Activated naive CD8-positive, alpha-beta T cell treated with anti-CD3 and anti-CD28 coated beads, Interleukin-2, amount 10 ng/mL, durations not matched to agents 7 days and 5 days (primary cell): ENCODE measurements at places on chromosomes 7 and 10. TPM values are rescaled to one million over a fixed set of nuclear protein-coding genes. Genes with fewer than 3 reads are reported as not detected.

DNA sequence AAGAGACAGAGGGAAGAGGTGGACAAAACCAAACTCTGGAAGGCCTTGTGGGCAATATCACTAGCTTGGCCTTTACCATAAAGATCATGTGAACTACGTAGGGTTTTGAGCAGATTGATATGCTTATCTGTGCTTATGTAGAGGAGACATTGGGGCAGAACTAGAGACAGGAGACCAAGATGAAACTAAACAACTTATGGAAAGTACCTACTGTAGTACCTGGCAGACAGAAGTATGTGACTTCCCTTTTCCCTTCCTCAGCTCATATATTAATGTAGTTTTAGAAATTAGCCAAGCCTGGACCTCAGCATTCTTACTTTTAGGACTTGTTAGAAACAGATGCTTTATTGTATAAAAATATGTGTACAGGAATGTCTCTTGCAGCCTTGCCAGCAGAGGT lies 14.0 kb upstream of the IL6 start:
- DNase-seq = no peak
- peaks cover 38% of the 10 kb centered on the region for H3K27me3 ChIP-seq
- peaks cover 3% of the 10 kb centered on the region for H3K4me1 ChIP-seq
- H3K27ac ChIP-seq = peak overlapping the region; percentile 28
- no peak overlapping the region for H3K4me3 ChIP-seq

- H3K4me1 ChIP-seq = peaks cover 3% of the 10 kb centered on the region
- no peak overlapping the region for H3K4me3 ChIP-seq
- DNase-seq = no peak
Observed at GRCh38 chr10:86815035-86815617, 58.7 kb downstream of the BMPR1A start.

DNA sequence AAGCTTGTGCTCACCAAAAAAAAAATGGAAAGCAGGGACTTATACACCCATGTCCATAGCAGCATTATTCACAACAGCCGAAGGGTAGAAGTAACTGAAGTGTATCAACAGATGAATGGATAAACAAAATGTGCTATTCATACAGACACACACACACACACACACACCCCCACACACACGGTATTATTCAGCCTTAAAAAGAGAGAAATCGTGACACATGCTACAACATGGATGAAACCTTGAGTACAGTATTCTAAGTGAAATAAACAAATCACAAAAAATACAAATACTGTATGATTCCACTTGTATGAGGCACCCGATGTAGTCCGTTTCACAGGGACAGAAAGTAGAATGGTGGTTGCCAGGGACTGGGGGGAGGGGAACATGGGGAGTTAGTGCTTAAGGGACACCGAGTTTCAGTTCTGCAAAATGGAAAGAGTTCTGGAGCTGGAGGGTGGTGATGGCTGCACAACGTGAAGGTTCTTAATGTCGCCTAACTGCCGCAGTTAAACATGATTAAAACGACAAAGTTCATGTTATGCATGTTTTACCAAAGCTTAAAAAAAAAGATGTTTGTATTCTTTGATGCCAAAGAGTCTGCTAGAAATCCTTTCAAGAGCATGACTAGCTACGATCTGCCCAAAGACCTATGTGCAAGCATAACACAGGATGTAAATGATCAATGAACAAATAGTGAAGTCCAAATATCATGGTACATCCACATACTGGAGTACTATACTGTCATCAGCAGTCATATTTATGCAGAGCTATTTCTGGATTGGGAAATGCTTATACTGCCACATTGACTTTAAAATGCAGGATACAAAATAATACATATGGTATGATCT lies 7.2 kb downstream of the TNS3 start:
- peaks cover 6% of the 10 kb centered on the region for H3K4me1 ChIP-seq
- no peaks in the 10 kb centered on the region for H3K36me3 ChIP-seq
- no peak overlapping the region for H3K4me3 ChIP-seq
- DNase-seq = no peak

DNA sequence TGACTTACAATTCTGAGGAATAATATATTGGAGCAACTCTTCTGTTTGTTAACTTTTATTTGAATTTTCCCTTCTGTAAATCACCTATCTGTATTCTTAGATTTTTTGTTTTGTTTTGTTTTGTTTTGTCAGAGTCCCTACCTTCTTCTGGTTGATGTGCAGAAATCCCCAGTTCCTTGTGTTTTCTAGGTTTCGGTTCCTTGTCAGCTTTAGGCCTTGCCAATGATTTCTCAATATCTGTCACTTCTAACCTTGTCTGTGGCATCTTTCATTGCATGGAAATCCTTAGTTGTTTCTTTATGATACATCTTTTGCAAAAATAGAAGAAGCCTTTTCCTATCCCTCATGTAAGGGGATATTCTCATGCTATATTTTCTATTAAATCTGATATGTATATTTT lies 21.7 kb upstream of the ST8SIA6 start:
- H3K36me3 ChIP-seq = no peaks in the 10 kb centered on the region
- H3K27me3 ChIP-seq = peaks cover 17% of the 10 kb centered on the region
- peaks cover 4% of the 10 kb centered on the region for H3K4me1 ChIP-seq
- H3K27ac ChIP-seq = no peak overlapping the region
- no peak for DNase-seq
- no peak overlapping the region for H3K4me3 ChIP-seq

- H3K36me3 ChIP-seq = peaks cover 4% of the 10 kb centered on the region
- no peak for DNase-seq
- H3K4me3 ChIP-seq = no peak overlapping the region
- H3K27me3 ChIP-seq = no peaks in the 10 kb centered on the region
- no peaks in the 10 kb centered on the region for H3K4me1 ChIP-seq
- H3K27ac ChIP-seq = no peak overlapping the region
Observed at GRCh38 chr10:77301305-77301730, 336.3 kb downstream of the KCNMA1 start.

The PHYHIPL gene
- not detected for total RNA-seq

The CHST15 gene
- 0.28 TPM for total RNA-seq

The CUBN gene
- total RNA-seq = 3.2 TPM

The CPEB3 gene
- 3.5 TPM for total RNA-seq

The HOXA2 gene
- not detected for total RNA-seq

The NACAD gene
- total RNA-seq = 0.11 TPM

The GIMAP6 gene
- total RNA-seq = 130 TPM

The LEP gene
- total RNA-seq = not detected
